ENCODE measurements at places on chromosomes 2 and 18.

DNA sequence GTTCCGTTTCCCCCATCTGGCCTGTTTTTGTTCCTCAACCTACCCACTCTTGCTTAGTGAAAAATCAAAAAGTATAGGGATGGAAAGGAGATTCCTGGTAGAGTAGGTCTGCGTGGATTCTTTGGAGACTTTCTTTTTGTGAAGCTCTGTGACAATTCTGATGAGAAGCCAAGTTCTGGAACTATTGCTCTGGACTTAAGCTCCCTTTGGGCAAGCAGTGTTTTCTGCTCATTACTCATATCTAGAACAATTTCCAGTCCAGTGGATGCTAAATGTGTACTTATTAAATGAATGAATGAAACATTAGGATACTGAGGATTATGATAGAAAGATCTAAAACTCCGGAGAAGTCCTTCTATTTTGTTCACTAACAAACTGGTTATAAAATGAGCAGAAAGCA, 76.5 kb downstream of the SOCS6 start:
- DNase-seq: no peak

- DNase-seq: peak; percentile 13
Measured at GRCh38 chr2:74653589-74653984, 460 bp upstream of the SEMA4F start.

DNA sequence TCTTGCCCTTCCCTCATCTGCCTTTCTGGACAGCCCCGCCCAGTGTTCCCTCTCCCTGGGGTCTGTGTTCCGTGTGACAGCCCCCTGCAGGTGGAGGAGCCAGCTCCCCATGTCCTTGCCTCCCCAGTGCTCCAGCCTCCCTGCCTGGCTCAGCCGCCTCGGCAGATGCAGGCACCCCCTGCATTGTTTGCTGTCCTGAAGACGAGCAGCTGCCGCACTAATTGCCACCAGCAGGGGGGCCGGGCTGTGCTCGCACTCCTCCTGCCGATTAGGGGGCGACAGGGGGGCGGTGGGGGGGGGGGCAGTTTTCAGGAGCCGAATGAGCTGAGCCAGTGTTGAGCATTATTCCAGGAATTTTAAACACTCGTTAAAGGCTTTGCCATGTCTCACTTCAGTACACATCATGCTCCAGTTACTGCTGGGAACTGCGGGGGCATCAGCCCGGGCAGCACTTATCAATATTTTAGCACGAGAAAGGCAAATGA, 23.3 kb downstream of the SIX3 start:
- peak; percentile 30 for DNase-seq

DNA sequence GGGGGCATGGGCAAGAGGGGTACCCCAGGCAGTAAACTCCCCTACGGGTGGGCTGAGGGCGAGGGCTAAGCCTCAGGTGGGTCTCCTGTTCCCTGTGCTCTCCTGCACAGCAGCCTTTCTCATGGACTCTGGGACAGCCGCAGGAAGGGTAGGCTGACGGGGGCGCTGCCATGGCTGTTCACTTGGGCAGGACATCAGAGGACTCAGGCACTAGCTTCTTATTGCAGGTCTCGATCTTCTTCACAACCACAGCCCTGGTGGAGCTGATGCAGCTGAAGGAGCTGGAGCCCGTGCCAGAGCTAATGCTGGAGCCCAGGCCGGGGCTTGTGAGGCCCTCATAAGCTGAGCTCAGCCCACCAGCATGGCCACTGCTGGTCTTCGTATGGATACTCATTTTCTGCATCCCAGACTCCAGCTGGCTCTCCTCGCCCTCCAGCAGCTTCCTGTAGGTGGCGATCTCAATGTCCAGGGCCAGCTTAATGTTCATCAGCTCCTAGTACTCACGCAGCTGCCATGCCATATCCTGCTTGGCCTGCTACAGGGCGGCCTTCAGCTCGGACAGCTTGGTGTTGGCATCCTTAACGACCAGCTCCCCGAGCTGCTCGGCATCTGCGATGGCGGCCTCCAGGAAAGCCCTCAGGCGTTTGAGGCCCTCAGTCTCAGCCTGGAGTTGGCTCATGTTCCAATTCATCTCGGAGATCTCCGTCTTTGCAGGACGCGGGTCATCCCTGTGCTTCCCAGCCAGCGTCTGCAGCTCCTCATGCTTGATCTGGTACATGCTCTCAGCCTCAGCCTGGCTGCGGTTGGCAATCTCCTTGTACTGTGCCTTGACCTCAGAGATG, 359.8 kb upstream of the SETBP1 start:
- DNase-seq: no peak

DNA sequence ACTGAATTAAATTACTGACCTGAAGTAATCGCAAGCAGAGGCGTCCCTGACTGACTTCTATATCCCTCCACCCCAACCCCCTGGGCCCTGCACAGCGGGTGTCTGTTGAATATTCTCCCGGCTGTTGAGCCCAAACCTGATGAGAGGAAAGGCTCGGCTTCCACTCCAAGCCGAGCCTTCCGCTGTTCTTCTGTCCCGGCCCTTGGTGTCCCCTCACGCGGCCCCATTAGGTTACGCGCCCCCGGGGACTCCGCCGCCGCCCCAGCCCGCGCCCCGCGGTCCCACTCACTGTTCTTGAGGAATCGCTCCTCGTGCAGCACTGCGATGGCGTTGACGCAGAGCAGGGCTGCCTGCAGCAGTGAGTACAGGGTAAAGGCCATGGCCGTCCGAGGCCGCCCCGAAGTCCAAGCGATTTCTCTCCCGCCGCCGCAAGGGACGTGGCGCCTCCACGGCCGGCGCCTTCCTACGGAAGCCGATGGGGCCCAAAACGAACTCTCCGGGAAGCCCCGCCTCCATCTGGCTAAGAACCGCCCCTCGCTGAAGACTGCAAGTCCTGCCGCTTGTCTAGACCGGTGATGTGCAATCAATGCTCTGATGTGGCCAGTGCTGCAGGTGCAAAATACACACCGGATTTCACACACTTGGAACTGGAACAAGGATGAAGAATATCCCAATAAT, at the start of gene IER3IP1:
IER3IP1 (minus strand) TSS at position 467 of the 678 bp plus-strand sequence; CDS start at position 380, 87 bp downstream.
- peak; percentile 87 for DNase-seq

DNA sequence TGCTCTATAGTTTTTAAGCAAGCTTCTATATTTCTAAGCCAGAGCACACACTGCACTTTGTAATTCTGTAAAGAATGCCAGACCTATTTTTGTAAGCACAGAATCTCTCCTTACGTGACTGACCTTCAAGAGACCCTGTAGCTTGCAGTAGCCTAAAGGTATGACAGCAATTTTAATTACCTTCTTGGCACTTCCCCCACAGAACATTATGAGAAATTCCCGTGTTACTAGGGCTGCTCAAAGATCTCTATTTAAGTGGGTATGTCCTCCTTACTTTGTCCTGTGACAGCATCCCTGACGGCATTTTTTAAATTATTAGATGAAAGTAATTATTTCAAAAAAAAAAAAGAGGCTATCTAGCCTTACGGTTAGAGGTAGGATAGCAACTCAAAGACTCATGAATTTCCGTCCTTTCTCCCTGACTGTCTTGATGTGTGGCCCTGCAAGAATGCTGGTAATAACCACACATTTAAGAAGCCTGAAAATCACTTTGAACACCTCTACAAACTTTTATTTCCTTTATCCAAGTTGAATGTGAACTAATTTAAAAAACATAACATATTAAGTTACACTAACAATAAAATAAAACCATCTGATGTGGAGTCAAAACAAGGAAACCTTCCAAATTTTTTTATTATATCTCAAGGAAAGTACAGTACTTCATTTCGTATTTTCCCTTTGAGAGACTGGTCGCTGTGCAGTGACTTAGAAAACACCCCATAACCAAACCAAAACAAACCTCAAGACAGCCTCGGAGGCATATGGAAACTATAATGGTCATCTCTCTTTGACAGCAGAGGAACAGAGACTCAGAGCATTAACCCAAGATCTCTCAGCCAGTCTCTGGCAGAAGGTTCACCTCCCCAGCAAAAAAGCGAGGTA, 54.9 kb downstream of the THUMPD2 start:
- no peak for DNase-seq

GRCh38 chr18:2540575-2540974, 30.7 kb downstream of the METTL4 start:
- no peak for DNase-seq

DNA sequence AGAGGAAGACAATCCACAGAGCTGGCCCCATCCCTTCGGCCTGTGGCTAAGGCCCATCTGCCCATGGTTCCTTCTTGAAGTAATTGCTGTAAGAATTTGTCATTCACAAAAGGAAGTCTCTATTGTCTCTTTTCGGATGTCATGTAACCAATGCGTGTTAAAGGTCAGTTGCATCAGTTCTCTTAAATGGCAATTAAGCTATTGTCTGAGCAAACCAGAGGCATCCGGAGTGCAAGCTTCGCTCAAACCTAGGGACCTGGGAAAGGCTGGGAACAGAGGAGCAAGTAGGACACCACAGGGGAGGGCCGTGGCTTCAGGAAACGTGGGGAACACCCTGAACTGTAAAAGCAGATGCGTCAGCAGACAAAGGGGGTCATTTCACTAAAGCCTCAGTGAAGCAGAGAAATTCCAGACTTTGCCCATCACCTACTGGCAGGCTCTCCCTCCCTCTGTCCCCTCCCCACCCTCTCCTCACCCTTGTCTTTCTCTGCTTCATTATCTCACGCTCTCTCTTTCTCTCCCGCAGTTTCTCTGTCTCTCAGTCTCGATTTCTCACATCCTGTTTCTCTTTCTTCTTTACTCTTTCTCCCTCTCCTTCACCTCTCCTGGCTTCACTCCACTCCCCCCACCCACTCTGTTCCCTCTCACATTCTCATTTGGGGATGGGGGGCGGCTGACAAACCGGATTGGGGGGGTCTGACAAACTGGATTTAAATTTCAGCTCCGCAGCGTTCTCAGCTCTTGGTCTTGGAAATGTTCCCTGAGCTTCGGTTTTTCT, 204.6 kb upstream of the TNP1 start:
- no peak for DNase-seq

DNA sequence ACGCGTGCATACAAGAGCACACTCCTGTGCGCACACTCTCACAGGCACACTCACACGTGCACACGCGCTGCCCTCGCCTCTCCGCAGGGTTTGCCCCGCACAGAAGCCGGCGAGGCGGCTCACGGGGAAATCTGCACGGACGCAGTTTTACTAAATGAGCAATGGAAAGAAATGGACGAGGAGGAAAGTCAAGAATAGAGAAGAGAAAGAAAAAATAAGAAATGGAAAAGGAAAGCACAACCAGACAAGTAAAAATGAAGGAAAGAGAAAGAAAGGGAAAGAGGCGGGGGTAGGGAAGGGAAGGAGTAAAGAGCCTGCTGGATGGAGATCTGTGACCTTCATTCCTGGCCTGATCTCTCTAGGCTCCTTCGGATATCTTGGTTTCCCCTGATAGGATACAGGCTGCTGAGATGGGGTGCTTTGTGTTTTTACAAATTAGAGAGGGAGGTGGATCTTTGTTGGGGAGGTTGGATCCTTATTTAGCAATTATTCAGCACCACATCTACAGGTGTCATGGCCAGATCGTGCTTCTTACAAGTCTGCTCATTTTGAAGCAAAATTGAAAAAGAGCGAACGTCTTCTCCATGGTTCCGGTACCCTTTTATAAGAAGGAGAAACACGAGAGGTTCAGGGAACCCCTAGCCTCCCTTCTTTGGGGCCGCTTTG, 693 bp upstream of the LRP2 start:
- no peak for DNase-seq

DNA sequence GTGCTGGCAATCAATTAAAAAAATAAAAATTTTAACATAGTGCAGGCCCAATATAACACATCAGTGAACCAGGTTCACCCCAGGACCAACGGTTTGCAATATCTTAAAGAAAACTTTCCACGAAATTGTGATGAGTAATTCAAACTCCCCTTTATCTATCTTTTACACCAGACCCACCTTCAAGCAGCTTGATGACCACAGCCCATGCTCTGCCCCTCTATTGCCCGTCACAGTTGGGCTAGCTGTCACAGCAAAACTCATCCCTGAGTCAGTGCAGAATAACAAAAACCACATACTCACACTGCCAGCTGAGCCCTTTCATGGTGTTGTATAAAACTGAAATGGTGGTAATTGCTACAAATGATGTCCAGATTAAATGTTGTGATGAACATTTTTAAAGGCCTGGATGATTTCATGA, 112.5 kb upstream of the CREB1 start:
- no peak for DNase-seq

DNA sequence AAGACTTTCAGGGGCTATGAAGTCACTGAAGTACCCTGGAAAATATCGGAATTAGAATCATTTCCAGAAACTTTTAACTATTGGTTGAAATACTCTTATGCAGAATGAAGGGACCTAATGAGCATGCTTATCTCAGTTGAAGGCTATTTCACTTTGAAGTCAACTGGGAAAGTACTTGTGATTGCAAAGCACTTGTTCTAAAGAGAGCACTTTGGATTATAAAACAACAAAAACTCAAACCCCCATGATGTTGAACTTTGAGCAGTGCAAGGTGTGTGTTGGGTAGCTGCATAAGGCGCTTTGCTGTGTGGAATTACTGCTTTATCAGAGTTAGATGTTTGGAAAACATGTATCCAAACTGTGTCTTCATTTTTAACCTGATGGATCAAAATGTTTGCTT, 12.0 kb upstream of the MGAT5 start:
- DNase-seq: no peak

GRCh38 chr2:169579044-169579443, 5.1 kb upstream of the PPIG start:
- DNase-seq: no peak

- DNase-seq: no peak
Measured at GRCh38 chr18:28124131-28125029, 52.5 kb downstream of the CDH2 start.

DNA sequence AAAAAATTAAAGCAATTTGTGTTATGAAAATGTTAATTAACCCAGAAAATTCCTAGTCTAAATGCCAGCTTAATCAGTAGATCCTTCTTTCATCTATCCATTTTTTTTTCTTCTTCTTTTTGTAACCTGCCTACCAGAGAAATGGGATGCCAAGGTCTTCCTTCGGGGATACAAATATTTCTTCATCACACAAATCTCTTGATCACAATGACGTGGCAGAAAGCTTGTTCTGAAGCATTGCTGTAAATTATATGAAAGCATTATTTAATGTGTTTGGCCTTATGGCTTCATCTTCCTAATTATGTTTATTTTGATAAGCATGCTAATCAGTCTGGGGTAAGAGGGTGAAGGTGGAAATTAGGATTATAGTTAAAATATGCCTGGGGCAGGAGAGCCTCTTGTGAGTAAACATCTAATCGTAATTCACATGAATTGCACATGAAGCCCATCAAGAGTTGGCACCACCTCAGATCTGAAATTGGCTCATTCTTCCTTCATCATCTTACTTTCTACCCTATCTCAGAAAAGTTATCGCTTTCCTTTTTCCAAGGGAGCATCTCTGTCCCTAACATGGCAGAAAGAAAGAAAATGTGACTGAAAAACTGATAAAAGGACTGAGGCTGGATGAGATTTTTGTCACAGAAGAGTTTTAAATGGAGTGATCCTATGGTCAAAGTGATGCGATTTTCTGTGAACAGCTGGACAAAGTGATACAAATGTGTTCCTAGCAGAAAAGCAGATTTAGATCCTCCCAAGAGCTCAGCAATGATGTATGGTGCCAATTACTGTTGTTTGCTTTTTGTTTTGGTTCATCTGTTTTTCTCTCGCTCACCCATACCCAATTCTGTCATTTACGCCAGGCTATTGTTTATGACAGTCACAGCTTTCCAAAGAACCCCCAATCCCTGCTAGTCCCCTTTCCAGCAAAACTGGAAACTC, 76.9 kb upstream of the PMAIP1 start:
- no peak for DNase-seq

Measured in germinal center (tissue), 1 donor.